Colonic mucosa (tissue), 4 donors: ENCODE measurements at places on chromosomes 2 and 18. TPM values are rescaled to one million over a fixed set of nuclear protein-coding genes. Genes with fewer than 3 reads are reported as not detected.
A peak's percentile ranks its signal among the peaks of the same experiment; 100 is the strongest.

GRCh38 chr2:238464389-238464788, 37.7 kb downstream of the ASB1 start:
- DNase-seq = no peak

- no peak for DNase-seq
These were observed 16.8 kb upstream of the RHOB start for GRCh38 chr2:20430035-20430434.

DNA sequence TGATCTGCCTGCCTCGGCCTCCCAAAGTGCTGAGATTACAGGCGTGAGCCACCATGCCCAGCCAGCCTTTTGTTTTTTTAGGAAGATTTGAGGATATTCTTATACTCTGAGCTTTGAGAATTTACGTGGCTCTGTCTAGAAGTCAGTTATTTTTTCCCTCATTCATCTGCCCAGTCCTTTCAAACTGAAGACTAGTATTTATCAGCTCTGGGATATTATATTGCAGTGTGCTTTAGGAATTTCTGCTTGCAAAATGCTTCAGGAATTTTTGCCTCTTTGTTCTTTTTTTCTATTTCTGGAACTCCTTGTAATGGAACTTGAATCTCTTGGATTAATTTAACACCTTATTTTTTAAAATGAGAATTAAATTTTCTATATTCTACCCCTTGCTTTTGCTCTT, 22.6 kb downstream of the ACSL3 start:
- DNase-seq = no peak

- DNase-seq = peak; percentile 41
These were observed 441.5 kb upstream of the POU3F3 start for GRCh38 chr2:104412384-104412783.

DNA sequence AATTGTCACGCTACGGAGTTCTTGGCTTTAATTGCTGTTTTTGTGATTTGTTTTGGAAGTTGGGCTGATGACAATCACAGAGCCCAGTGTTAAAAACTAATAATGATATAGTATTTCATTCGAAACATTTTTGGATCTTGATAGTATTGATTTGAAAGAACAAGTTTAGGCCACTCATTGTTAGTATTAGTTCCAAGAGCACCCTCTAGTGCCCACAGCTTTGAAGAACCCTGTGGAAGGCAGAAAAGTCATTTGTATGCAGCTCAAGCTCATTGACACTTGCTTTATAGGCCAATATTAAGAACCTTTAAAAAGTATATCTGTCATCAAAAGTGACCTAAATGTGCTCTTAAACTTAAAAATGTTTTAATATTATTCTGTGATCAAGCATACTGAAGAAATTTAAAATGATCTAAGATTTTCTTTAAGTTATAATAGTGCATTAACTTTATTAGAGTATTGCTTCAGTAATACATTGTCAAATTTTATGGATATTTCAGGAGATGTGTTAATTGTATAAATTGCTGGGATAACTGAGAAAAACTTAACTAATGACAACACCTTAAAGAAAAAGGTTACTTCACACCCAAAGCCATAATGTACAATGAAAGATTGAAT, 191.0 kb downstream of the GRB14 start:
- peak; percentile 18 for DNase-seq

DNA sequence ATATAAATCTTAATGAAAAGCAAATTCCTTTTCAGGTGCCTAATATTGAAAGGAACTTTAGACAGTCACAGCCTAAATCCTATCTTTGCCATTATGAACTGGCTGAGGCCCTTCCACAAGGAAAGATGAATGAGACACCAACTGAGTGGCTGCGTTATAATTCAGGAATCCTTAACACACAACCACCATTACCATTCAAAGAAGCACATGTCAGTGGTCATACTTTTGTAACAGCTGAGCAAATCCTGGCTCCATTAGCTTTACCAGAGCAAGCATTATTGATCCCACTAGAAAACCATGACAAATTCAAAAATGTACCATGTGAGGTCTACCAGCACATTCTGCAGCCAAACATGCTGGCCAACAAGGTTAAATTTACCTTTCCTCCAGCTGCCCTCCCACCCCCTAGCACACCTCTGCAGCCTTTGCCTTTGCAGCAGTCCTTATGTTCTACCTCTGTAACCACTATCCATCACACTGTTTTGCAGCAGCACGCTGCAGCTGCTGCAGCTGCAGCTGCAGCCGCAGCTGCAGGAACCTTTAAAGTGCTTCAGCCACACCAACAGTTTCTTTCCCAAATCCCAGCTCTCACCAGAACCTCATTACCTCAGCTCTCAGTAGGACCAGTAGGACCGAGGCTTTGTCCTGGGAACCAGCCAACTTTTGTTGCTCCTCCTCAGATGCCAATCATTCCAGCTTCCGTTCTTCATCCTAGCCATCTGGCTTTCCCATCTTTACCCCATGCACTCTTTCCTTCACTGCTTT, 340.1 kb downstream of the ZNF804A start:
- no peak for DNase-seq

DNA sequence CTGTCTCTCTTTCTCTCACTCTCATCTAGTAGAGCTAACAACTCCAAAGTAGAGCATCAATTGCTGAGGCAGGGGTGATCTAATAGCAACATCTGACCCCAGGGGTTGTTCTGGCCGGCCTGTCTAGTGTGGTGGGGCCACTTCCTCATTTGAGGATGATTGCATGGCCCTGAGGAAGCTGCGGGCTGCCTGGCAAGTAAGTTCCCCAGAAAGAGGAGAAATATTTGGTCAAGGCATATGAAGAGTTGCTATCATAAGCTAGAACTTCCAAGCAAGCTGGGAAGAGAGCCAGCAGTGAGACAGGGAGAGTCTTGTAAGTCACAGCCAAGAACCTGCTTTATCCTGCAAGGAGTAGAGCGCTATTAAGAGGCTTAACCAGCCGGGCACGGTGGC, 50.8 kb upstream of the TMEM87B start:
- no peak for DNase-seq

GRCh38 chr2:69545477-69545932, 98.0 kb downstream of the AAK1 start:
- DNase-seq = no peak

GRCh38 chr2:121144111-121144510, 140.9 kb downstream of the TFCP2L1 start:
- no peak for DNase-seq

DNA sequence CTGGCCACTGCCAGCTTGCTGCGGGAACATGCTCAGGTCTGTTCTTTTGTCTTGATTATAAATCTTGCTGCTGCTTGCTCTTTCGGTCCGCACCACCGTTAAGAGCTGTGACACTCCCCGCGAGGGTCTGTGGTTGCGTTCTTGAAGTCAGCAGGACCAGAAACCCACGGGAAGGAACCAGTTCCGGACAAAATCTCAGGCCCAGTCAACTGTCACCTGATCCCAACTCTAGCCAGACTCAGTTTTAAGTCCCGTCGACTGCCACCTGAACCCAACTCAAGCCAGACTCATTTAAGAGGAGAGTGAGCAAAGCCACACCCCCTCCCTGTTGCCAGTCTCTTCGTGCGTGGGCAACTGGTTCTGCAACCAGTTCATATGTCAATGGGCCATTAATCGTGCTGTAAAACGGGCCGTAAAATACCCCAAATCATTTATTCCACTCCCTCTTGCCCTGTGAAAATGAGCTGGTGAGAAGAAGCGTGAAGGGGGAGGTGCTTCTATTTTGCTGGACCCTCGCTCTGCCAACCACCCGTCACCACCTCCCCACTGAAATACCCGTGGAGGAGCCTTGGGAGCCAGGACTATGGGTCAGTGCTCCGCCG, 224.3 kb downstream of the NDUFA10 start:
- DNase-seq = no peak

DNA sequence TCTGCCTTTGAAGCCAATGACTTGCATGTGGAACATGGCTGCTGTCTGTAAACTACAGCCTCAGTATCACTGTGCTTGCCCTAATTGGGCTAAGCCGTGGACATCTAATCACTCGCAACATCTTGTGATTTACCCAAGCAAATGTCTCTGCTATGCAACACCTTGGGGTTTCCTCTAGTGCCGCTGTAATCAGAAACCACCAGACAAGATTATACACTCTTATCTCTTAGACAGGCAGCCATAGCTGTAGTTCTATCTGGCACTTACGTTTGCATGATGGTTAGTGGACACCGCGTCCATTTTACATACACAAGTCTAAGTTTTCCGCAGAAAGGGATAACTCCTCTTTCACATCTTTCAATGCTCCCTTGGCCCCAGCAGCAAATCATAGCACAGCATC, 204.3 kb upstream of the CCDC68 start:
- no peak for DNase-seq

Gene ATP8B1
- 263 TPM for total RNA-seq

Gene RAX
- total RNA-seq = not detected

Gene EGR4
- not detected for total RNA-seq

Gene DYNAP
- not detected for total RNA-seq

Gene ZNF397
- total RNA-seq = 25.2 TPM

Gene SAG
- 1.8 TPM for total RNA-seq

Gene HOXD1
- 8.3 TPM for total RNA-seq
